ENCODE measurements at places on chromosomes 3 and 15. TPM values are rescaled to one million over a fixed set of nuclear protein-coding genes. Genes with fewer than 3 reads are reported as not detected.

The MBD4 gene
- 38.5 TPM for total RNA-seq

The SERINC4 gene
- 0.12 TPM for total RNA-seq

The GOLGA6B gene
- total RNA-seq, result not detected

The NPAP1 gene
- not detected for total RNA-seq

The ITIH4 gene
- 2.2 TPM for total RNA-seq

The ATP13A3 gene
- total RNA-seq, result 260 TPM

The MYRIP gene
- total RNA-seq, result 0.65 TPM
